Substantia nigra (tissue), 51 donors: ENCODE measurements at places on chromosomes 11 and 22.

DNA sequence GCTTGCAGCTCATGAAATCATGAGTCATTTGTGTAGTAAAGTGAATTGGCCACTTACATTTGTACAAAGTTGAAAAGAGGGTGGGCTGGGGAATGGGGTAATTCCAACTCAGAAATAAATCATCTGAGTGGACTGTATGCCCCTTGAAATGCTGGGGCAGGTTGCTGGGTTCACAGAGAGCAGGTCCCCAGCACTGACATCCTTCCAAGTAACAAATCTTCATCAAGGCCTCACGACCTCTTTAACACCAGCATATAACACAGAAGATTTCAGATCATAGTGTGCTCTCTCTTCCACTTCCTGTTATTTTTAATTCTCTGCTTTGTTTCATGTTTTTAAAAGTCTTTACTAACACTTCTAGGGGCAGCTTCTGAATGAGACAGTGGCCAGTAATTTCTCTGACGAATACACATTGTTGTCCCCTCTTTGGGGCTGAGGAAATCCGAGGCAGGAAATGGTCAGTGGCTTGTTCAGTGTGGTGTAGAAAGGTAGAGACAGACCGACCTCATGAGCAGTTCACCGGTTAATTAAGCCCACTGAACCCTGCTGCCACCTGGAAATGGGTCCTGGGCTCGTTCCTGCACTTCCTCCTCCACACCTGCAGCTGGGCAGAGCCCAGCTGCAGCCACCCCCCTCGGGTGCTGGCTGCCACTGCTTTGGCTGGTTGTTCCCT, 127.7 kb downstream of the MAML2 start:
- no peak for DNase-seq

DNA sequence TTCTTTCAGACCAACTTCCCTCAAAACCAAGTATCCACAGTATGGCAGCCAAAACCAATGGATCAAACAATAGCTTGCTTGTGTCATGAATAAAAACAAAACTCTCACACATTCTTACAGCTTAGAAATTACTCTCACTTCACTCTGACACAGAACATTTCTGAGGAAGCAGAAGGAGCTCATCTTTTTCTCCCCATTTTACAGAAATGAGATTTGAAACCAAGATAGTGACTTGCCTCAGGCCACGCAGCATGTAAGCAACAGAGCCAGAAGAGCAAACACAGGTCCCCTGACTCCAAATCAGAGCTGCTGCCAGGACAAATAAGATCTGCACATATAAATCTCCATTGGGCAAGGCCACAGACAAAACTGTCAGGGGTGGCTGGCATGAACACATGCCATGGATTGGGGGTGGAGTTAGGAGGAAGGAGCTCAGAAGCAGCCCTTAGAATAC, 64.8 kb downstream of the RAB30 start:
- DNase-seq, result no peak

- no peak for DNase-seq
These were observed 4.2 kb downstream of the MRGPRF start for GRCh38 chr11:69008737-69009440.

DNA sequence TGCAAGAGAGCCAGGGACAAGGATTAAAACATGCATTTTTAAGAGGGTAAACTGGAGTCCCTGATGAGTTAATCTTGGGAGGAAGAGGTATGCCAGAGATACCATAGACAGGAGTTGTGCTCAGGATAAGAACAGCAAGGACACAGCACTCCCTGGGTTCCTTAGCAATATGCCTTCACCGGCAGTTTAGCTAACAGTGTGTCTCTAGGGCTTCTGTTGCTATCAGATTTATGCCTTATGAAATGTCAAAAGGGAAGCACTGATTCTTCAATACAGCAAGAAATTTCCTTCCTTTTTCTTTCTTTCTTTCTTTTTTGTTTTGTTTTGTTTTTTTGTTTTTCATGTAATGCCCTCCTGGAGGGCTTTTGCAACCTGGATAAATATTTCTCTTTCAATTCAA, 71.3 kb upstream of the LARGE1 start:
- no peak for DNase-seq

- no peak for DNase-seq
These were observed 52.4 kb downstream of the PICALM start for GRCh38 chr11:86016451-86016850.

- DNase-seq, result no peak
These were observed 27.9 kb downstream of the ATG16L2 start for GRCh38 chr11:72842126-72842525.

- DNase-seq, result no peak
These were observed 10.7 kb downstream of the LSP1 start for GRCh38 chr11:1863352-1864216.

DNA sequence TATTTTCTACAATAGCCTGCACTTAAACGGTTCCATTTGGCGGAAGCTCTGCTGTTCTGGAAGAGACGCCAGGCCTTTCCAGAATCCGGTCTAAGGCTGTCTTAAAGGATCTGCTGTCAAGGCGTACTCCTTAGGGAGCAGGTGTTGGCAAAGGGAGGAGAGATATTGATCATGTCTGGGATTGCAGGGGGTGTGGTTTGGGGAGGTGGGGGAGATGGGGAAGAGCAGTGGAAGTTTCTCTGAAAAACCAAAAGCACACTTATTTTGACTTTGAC, 22.5 kb upstream of the WNT11 start:
- DNase-seq, result no peak

DNA sequence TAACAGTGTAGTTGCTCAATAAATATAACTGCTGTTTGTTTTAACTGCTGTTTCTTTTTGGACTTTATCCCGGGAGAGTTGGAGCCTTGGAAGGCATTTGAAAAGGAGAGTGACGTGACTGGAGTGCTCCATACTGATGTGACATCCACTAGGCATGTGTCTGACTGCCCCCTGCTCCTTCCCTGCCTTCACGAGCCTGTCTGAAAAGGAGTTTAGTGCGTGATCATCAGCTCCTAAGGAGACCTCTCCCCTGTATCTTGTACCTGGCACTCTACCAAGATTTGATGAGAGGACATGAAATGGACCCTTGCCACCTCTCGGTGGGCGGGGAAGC, 22.9 kb downstream of the ZBTB16 start:
- no peak for DNase-seq

- peak; percentile 10 for DNase-seq
These were observed 99.5 kb downstream of the ZNF280B start for GRCh38 chr22:22408731-22409696.

- no peak for DNase-seq
These were observed 29.4 kb upstream of the PDGFB start for GRCh38 chr22:39273950-39274887.

- no peak for DNase-seq
These were observed 59.0 kb upstream of the CD82 start for GRCh38 chr11:44506375-44507016.

- no peak for DNase-seq
These were observed 62.8 kb downstream of the PPFIA1 start for GRCh38 chr11:70333261-70333660.

GRCh38 chr22:23500508-23501260, 79.4 kb downstream of the IGLL1 start:
- no peak for DNase-seq

- no peak for DNase-seq
These were observed 31.1 kb downstream of the OR6Q1 start for GRCh38 chr11:58061813-58062212.

- DNase-seq, result no peak
These were observed 77.4 kb downstream of the SOX6 start for GRCh38 chr11:16278979-16279378.

- DNase-seq, result no peak
These were observed 10.6 kb upstream of the INSC start for GRCh38 chr11:15104166-15104565.

DNA sequence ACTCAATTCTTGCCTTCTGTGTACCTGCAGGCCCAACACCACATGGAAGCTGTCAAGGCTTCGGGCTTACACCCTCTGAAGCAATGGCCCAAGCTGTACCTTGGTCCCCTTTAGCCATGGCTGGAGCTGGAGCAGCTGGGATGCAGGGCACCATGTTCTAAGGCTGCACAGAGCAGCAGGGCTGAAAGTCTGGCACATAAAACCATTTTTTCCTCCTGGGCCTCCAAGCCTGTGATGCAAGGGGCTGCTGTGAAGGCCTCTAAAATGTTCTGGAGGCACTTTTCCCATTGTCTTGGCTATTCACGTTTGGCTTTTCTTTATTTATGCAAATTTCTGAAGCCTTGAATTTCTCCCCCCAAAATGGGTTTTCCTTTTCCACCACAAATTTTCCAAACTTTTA, 102.1 kb upstream of the SLC5A12 start:
- DNase-seq, result no peak

DNA sequence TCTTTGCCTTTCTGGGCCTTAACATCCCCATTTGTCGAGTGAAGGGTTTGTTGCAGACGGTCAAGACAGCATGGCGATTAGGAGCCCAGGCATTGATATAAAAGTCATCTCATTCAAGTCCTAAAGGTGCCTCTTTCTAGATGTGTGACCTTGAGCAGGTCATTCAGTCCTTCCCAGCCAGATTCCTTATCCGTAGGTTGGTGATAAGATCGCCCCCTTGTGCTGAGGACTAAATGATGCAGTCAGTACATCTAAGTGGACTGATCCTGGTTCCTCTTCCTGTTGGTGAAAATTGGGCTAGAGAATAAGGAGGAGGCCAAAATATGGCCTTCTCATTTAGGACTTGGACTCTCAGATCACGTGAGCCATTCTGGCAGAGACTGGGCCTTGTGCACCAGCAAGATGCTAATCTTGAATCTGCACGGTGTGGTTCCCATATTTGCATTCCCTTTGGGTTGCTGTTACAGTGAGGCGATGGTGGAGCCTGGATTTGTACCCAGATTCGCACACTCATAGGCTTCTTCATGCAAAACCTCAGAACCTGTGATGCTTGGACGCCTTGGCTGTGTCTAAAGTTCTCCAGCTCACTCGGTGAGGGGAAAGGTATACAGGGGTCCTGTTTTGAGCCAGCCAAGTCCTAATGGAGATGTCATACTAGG, 156.8 kb downstream of the MYO18B start:
- DNase-seq, result no peak
